Left ventricle myocardium inferior (tissue), 1 donor: ENCODE measurements at places on chromosomes 4 and X.

DNA sequence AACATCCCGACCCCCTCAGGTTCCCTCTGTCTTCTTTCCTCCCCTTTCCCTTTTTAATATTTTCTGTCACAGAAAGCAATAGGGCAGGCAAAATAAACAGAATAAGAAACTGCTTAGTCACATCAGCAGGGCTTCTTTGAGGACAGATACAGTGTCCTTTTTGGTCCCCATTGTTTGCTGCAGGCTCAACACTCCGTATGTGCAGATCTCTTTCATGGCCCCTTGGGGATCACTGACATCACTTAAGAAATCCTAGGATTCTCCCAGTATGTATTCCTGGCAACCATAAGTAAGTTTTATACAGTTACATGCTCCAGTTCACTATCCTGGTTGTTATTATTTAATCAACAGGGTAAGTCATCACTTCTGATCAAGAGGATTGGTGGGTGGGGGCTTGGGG lies 448.0 kb downstream of the NKX6-1 start:
- no peak for DNase-seq

GRCh38 chr4:73703320-73703719 lies 37.0 kb upstream of the CXCL8 start:
- DNase-seq: no peak

GRCh38 chr4:183830438-183830985 lies 74.6 kb upstream of the STOX2 start:
- DNase-seq: no peak

- DNase-seq: no peak
Observed at GRCh38 chr4:118772767-118773428, 63.0 kb downstream of the SEC24D start.

DNA sequence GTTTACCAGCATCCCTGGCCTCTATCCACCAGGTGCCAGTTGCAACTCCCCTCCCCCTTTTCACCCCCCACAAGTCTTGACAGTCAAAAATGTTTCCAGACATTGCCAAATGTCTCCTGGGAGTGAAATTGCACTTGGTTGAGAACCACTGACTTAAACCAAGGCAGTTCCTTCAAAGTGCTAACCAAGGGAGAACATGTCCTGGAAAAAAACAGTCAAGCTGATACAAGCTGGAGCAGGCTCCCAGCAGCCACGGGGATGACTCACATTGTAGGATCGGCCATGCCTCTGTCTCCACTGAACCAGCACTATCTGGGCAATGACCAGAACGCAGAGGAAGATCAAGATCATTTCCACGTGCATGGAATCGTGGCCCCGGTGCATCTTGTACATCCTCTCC lies 11.4 kb downstream of the RNF175 start:
- no peak for DNase-seq

DNA sequence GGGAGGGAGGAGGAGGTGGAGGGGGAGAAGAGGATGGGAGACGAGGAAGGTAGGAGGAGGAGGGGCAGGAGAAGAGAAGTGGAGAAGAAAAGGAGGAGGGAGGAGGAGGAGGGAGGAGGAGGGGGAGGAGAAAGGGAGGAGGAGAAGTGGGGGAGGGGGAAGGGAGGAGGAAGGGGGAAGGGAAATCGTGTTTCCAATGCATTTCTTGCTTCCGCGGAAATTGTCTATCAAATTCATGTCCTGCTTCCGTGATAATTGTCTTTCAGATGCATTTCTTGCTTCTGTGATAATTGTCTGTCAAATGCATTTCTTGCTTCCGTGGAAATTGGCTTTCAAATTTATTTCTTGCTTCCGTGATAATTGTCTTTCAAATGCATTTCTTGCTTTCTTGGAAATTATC lies 43.3 kb downstream of the CRLF2 start:
- no peak for DNase-seq

DNA sequence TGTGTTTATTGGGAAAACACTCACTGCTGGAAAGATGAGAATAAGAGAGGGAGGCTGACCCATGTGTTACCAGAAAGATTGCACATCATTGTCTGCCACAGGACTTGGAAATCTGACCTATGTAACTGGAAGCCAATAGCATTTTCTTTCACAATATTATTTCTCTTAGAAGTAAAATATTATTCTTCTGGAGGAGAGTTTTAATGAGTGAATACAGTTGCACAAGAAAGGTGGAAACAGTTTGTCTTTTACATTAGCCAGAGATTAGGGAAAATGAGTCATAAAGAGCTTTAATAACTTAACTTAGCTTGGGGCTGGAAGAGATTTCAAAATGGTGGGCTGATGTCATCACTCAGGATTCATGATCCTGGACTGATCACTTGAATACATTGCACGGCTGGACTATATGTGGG lies 31.5 kb upstream of the LNX1 start:
- no peak for DNase-seq

- DNase-seq: no peak
Observed at GRCh38 chr4:128009428-128009827, 44.2 kb downstream of the ABHD18 start.

- DNase-seq: no peak
Observed at GRCh38 chrX:47480576-47480975, 2.4 kb downstream of the ZNF41 start.

GRCh38 chr4:142405021-142405694 lies 440.9 kb downstream of the INPP4B start:
- peak; percentile 23 for DNase-seq

GRCh38 chrX:47179221-47179927 lies 14.3 kb upstream of the UBA1 start:
- peak; percentile 54 for DNase-seq

GRCh38 chr4:47873877-47874541 lies 36.1 kb upstream of the CORIN start:
- no peak for DNase-seq

- DNase-seq: no peak
Observed at GRCh38 chrX:427812-428725, 41.4 kb upstream of the PPP2R3B start.

DNA sequence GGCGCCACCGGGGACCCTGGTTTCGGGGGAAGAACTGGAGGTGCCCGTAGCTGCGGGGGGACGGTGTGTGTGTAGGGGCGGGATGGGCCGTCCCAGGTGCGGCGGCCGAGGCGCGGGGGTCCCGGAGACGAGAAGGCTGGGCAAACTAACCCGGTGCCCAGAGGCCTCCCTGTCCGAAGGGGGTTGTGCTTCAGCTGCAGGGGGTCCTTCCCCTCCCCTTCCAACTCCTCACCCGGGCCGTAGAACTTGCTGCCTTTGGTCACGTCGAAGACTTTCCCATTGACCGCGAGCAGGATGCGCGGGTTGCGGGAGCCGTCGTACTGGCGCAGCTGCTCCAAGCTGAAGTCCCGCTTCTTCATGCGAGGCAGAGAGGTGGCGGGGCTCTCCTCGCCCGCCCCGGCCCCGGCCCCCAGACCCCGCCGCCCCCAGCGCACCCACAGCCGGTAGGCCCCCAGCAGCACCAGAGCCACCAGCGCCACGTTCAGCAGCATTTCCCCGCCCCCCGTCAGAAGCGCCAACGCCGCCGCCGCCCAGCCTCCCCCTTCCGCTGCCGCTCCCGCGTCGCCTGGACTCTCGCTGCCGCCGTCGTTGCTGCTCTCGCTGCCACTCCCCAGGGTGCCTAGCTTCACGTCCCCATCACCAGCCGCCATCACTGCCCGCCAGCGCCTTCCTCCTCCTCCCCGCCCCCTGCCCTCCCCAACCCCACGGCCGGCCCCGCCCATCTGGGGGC lies at the start of gene PGRMC2:
TSS of gene PGRMC2 (minus strand) at position 673 of the 730 bp plus-strand sequence. CDS start at position 650, 23 bp downstream.
- no peak for DNase-seq

GRCh38 chr4:22473268-22473667 lies 42.6 kb downstream of the ADGRA3 start:
- no peak for DNase-seq

GRCh38 chrX:113548308-113549015 lies 707.8 kb upstream of the AMOT start:
- no peak for DNase-seq

- DNase-seq: no peak
Observed at GRCh38 chrX:13051529-13052172, 7.2 kb upstream of the FAM9C start.

- DNase-seq: no peak
Observed at GRCh38 chr4:154294652-154295350, 196.8 kb downstream of the DCHS2 start.

DNA sequence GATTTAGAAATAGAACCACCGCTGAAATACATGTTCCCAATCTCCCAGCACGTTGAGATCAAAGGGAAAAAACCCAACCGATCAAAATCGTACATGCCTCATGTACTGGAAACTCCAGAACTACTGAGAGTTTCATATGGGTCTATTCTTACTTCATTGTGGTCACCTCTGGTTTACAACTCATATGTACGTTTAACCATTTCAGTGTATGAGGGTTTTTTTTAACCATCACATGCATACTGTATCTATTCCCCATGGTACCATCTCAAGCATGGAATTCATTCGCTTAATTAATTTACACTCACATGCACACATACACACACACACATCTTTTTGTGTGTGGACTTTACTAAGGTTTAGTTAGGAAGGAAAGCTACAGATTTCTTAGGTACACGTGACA lies 46.0 kb upstream of the CLNK start:
- DNase-seq: no peak

GRCh38 chr4:105107095-105107856 lies 39.4 kb upstream of the TET2 start:
- DNase-seq: no peak

- peak; percentile 43 for DNase-seq
Observed at GRCh38 chr4:94406668-94407437, 44.9 kb upstream of the PDLIM5 start.

GRCh38 chr4:153274967-153275366 lies 69.5 kb upstream of the MND1 start:
- no peak for DNase-seq

GRCh38 chr4:34108391-34108790 lies 2135.9 kb downstream of the ARAP2 start:
- no peak for DNase-seq

DNA sequence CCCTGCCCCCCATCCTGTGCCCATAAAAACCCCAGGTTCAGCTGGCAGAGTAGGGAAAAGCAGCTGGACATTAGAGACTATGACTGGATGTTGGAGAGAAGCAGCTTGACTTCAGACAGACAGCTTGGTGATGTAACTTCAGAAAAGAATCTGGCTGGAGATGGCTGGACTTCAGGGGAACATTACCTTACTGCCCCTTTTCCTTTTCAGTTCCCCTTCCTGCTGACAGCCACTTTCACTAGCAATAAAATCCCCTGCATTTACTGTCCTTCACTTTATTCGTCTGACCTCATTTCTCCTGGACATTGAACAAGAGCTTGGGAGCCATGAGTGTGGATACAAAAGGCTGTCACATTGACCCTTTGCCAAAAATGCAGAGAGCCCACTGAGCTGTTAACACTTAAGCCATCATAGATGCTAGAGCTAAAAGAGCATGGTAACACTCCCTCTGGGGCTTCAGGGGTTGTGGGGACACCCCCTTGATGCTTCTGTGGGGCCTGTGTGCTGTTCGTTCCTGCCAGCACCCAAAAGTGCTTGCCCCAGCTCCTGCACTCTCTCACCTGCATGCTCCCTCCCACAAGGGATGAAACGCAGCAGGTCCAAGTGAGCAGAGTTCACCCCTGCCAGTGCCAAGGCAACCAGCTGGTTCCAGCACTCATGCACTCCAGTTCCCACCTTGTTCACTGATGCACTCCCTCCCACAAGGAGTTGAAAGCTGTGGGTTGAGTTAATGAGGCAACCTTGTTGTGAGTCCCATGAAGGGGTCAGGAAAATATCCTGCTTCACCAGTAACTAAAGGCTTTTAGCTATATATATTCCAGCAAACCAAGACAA lies 263.8 kb upstream of the NDST3 start:
- no peak for DNase-seq

- no peak for DNase-seq
Observed at GRCh38 chrX:39840581-39841093, 257.1 kb downstream of the BCOR start.

- DNase-seq: no peak
Observed at GRCh38 chr4:39936565-39937418, 40.9 kb downstream of the PDS5A start.

- DNase-seq: peak; percentile 71
Observed at GRCh38 chrX:54182864-54183613, at the start of gene FAM120C. Gene FAM120C, minus strand, starts transcription at chrX:54183254. Its CDS starts 56 bp downstream, at chrX:54183198.

- no peak for DNase-seq
Observed at GRCh38 chr4:145406970-145407369, 74.7 kb upstream of the SMAD1 start.

- DNase-seq: no peak
Observed at GRCh38 chr4:156230176-156230575, 276.5 kb upstream of the CTSO start.

GRCh38 chr4:55547466-55547770 lies 709 bp upstream of the CLOCK start:
- peak; percentile 33 for DNase-seq

DNA sequence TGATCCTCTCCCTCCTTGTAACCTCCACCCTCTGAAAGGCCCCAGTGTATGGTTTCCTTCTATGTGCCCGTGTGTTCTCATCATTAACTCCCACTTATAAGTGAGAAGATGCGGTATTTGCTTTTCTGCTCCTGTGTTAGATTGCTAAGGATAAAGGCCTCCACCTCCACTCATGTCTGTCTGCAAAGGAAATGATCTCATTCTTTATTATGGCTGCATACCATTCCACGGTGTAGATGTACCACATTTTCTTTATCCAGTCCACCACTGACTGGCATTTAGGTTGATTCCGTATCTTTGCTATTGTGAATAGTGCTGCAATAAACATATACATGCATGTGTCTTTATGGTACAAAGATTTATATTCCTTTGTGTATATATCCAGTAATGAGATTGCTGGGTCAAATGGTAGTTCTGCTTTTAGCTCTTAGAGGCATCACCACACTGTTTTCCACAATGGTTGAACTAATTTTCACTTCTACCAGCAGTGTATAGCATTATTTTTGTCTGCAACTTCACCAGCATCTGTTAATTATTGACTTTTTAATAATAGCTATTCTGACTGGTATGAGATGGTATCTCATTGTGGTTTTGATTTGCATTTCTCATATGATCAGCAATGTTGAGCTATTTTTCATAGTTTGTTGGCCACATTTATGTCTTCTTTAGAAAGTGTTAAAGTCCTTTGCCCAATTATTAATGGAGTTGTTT lies 1030.9 kb downstream of the FSTL5 start:
- DNase-seq: no peak

DNA sequence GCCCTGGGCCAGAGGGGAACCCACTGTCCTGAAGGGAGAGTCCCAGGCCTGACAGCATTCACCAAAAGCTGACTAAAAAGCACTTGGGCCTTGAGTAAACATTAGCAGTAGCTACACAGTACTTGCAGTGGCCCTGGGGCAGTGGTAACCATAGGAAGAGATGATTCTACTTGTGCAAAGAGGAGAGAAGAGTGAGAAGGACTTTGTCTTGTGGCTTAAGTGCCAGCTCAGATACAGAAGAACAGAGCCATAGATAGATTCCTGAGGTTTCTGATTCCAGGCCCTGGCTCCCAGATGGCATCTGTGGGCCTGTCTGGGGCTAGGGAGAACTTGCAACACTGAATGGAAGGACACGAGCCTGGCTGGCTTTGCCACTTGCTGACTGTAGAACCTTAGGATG lies 100.5 kb downstream of the PTCHD1 start:
- DNase-seq: no peak

DNA sequence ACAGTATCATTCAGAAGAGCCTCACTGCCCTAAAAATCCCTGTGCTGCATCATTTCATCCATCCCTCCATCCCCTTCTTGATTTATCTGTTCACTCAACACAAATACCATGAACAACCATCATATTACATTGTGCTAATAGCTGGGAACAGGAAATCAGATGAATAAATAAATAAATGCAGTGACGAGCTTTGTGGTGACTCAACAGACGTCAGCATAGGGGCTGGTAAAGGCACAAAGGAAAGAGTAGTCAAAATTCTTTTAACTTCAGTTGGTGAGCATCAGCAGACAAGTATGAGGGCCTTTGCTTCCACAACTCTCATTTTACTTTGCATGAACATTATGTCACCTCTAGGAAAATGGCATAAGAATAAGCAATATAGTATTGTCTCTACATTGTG lies 65.5 kb downstream of the EDNRA start:
- DNase-seq: no peak
